NCI-H2081 treated with DMSO at 0.1 percent for 48 hours (cell line): ENCODE measurements at places on chromosomes 4 and X.

- DNase-seq, result no peak
Measured at GRCh38 chr4:186906722-186907121, 183.1 kb upstream of the FAT1 start.

GRCh38 chr4:54571293-54572151 lies 86.2 kb upstream of the KIT start:
- no peak for DNase-seq

- DNase-seq, result no peak
Measured at GRCh38 chr4:17583276-17583675, 6.3 kb downstream of the LAP3 start.

GRCh38 chrX:11724122-11725017 lies 33.7 kb upstream of the MSL3 start:
- no peak for DNase-seq

- DNase-seq, result no peak
Measured at GRCh38 chr4:136731025-136731424, 801.3 kb downstream of the PCDH18 start.

GRCh38 chr4:55503169-55503568 lies 43.5 kb downstream of the CLOCK start:
- DNase-seq, result no peak

DNA sequence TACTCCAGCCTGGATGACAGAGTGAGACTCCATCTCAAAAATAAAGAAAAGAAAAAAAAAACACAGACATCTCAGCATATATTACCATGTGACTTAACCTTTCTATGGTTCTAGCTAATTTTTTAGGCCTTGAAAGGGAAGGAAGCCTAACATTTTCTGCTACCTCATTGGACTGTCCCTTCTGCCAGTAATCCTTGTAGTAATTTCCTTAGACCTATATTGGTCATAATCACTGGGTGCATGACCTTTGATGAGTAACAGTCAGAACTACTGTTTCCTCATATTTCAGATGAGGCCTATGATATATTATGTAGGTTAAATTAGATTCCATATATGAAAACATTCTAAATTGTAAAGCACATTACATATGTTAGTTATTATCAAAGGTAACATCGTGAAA lies 9.6 kb downstream of the XIAP start:
- no peak for DNase-seq

DNA sequence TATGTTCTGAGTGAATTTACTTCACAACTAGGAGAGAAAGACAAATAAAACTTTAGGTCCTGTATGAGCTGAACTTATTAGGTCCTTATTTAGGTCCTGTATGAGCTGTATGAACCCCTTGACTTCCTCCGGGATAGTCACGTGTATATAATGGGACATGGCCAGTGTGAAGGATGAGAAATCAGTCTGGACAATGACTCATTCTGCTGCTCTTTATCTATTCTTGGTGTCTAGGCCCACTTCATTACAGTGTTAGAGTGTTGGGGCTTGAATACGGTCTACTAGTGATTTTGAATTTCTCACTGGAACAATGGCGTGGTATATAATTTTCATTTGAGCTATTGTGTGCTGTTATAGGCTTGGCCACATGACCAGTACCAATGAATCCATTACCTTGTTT lies 21.9 kb downstream of the STK26 start:
- no peak for DNase-seq
